ENCODE measurements at places on chromosomes 16 and 17.

DNA sequence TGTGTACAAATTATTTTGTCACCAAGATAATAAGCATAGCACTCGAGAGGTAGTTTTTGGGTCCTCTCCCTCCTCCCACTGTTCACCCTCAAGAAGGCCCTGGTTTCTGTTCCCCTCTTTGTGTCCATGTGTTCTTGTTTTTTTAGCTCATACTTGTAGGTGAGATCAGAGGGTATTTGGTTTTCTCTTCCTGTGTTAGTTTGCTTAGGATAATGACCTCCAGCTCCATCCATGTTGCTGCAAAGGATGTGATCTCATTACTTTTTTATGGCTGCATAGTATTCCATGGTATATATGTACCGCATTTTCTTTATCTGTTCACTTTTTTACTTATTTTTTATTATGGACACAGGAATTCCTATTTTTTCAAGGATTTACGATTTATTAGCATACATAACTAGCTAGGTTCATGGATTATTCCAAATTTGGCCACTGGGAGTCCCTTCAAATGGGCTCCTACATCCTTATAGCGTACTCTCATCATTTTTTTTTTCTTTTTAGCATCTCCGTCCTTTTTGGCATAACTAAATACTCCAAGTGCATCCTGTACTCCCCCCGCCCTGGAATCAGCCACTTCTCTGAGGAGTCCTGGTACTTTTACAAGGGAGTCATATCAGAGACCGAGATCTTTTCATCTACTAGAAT is 7.3 kb downstream of the TADA2A start:
- no peak for DNase-seq

DNA sequence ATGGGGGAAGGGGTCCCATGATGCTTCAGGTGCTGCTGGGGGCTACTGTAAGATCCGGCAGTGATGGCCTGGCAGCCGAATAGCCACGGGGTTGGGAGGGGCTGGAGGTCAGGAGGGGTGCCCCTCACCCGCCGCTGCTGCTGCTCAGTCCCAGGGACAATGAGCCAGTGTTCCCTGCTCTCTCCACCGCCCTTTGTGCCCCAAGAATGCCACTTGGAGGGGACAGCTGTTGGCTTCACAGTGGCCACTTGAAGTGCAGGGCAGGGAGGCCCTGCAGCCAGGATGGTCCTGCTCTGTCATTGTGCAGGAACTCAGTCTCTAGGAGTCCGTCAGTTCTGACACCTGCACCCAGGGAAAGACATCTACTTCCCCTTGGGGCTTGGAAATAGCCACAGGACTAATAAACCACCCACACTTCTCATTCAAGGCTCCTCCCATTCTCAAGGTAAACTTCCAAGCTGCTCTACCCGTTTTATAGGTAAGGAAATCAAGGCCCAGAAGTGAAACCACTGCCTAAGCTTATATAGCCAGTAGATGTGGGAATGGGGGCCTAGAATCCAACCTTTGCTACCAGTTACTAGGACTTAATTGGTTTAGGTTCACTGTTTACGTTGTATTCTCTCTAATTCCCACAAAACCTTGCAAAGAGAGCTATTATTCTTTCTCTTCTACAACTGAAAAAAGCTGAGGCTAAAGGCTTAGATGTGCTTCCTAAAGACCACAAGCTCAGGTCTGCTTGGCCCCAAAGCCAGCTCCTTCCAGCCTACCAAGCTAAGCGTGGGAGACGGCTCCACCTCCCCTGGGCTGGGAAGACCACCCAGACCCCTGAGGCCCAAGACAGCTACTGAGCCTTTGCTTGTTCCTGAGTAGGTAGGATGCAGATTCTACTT is 6.2 kb upstream of the CPSF4L start:
- no peak for DNase-seq

DNA sequence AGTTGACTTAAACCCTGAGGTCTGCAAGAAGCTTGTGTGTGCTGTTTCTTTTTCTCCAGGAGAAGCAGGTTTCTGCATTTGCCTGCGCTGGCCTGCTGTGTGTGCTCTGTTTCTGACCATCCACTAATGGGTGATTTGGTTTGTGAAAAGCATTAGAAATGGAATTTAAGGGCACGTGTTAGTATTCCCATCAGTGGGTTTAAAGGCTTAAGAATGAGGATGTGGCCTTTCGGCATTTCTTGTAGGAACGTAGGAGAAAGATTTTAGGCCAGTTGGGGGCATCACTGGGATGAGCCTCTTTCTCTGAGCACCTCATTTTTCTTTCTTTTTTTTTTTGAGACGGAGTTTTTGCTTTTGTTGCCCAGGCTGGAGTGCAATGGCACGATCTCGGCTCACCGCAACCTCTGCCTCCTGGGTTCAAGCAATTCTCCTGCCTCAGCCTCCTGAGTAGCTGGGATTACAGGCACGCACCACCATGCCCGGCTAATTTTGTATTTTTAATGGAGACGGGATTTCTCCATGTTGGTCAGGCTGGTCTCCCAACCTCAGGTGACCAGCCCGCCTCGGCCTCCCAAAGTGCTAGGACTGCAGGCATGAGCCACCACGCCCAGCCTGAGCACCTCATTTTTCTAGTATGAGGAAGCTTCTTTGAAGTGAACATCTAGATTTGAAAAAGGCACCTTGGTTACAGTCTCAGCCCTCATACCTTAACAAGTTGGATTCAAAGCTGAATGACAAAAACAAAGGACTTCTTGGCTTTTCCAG is 110.3 kb downstream of the BANP start:
- DNase-seq, result no peak

DNA sequence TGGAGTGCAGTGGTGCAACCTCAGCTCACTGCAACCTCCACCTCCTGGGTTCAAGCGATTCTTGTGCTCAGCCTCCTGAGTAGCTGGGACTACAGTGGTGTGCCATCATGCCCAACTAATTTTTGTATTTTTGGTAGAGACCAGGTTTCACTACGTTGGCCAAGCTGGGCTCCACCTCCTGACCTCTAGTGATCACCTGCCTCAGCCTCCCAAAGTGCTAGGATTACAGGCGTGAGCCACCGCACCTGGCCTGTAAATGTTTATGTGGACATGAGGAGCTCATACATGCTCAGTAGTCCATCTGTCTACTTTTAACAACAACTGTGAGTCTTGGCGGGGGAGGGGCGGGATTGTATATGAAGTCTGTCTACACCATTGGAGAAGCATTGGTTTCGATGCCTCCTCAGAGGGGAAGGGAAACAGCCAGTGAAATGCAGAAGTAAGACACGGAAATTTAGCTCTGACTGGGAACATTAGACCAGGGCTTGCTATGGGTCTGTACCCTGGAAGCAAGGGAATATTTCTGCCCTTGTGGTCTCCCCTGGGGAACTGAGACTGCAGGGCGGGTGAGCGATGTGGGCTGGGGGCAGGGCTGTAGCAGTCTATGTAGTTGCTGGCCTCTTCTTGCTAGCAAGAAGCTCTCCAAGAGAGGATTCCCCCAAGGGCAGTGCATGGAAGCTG is 9.3 kb downstream of the NUBP1 start:
- DNase-seq, result no peak

- DNase-seq, result peak; percentile 40
Measured at GRCh38 chr17:3602499-3602898, 6.7 kb downstream of the TRPV1 start.

- DNase-seq, result no peak
Measured at GRCh38 chr16:54690710-54691109, 240.0 kb upstream of the IRX5 start.

DNA sequence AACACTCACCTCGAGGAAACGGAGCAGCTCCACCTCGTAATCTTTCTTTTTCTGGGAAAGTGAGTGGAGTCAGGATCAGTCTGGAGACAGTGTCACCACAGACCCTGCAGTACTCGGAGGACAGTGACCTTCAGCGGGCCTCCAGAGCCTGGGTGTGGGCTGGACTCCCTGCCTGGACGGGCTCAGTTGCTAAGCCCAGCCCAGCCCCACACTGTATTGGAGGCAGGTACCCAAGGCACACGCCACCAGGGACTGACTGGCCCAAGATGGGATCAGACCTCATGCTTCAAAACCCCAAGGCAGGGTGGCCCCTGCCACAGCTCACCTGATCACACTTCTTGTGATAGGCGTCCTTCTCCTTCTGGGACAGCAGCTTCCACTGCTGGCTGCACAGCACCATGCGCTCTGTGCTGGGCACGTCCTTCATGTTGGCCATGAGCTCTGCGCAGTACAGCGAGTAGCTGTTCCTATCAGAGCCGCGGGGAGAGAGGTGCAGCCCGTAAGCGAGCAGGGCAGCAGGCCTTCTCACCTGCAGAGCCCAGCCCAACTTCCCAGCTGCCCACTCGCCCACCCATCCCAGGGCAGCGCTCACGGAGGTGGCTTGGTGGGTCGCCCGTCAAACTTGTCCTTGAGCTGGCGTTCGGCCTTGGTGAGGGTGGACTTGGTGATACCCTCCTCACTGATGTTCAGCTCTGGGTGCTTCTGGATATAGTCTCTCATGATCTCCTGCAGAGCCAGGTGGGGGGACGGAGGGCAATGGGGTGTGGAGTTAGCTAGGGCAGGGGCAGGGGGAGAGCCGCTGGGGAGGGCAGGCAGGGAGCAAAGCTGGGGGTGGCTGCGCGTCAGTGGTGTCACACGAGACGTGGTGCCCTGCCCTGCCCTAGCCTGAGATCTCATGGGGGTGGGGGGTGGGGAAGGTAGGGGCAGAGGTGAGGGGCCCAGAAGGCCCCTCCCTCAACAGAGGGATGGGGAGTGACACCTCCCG is 7.9 kb downstream of the UBTF start:
- DNase-seq, result no peak

DNA sequence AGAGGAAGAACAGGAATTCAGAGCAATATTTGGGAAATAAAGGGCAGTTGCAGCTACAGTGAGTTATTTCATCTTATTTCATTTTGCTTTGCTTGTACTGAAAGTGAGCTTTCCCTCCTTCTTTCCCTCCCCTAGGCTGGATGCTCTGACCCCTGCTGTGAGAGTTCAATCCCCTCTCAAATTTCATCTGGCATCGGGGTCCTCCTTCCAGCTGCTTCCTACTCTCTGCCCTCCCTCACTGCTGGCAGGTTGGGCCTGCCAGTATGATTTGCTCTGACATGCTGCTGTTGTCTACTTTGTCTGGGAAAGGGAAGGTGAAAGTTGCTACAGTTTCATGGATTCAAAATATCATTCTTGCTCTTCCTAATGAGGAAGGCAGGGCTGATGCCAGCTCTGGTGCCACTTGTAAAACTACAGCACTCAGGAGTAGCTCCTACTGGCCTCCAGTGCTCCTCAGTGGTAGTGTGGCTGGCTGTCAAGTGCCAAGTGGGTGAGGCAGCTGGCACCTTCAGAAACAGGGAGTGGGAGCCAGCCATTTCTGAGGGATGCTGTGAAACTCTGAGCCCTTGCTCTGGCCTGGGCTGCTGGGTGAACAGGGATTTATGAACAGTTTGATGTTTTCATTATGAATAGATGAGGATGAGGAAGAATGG is 408.6 kb downstream of the HAPSTR1 start:
- DNase-seq, result no peak

DNA sequence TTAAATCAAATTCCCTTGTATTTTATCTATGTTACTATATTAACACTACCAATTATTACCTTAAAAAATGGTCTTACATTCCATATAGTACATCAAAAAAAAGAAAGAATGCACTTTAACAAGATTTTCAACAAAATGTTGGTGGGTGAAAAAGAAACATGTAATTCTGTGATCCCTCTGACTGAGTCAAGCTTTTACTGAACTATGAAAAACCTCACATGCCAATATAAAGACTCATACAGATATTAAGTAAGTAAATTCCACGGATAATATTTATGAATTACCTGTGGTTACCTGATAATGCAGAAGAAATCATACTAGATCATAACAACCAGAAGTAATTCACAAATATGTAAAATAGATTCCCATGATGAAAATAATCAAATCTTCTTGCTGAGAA is 12.4 kb downstream of the COIL start:
- no peak for DNase-seq

- no peak for DNase-seq
Measured at GRCh38 chr17:35489944-35490343, 41.4 kb upstream of the SLFN13 start.

DNA sequence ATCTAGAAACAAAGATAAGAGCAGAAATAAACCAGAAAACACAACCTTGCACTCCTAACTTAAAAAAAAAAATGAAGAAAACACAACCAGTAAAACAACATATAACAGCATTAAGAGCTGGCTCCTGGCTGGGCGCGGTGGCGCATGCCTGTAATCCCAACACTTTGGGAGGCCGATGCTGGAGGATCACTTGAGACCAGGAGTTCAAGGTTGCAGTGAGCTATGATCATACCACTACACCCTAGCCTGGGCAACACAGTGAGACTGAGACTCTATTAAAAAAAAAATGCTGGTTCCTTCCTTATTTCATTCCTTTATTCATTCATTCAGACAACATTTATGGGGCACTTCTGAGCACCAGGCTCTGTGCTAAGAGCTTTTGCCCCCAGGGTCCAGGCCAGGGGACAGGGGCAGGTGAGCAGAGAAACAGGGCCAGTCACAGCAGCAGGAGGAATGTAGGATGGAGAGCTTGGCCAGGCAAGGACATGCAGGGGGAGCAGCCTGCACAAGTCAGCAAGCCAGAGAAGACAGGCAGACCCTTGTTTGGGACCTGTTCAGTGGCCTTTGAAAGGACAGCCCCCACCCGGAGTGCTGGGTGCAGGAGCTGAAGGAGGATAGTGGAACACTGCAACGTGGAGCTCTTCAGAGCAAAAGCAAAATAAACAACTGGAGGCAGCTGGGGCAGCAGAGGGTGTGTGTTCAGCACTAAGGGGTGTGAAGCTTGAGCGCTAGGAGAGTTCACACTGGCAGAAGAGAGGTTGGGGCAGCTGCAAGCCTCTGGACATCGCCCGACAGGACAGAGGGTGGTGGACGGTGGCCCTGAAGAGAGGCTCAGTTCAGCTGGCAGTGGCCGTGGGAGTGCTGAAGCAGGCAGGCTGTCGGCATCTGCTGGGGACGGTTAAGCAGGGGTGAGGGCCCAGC is 2.6 kb downstream of the STH start:
- DNase-seq, result no peak

DNA sequence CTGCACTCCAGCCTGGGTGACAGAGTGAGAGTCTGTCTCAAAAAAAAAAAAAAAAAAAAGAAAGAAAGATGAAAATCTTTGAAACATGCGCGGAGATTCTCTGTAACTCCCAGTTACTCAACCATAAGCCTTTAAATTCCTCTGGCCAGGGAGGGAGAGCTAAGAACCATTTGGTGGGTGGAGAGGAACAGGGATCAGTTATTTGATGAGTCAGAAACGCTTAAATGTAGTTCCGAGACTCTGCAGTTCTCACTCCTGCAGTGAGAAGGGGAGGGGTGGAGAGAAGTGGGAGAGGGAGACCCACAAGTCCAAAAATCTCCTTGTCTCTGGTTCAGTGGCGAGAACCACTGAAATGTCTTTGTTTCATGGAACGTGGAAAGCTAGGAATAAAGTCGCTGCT is 266.7 kb downstream of the SOX9 start:
- DNase-seq, result no peak

All from activated CD8-positive, alpha-beta T cell treated with anti-CD3 and anti-CD28 coated beads for 36 hours (primary cell).